Activated gamma-delta T cell treated with anti-CD3 and anti-CD28 coated beads, Interleukin-2, amount 50 U/mL, for 16 hours (primary cell): ENCODE measurements at places on chromosomes 5 and 9.

DNA sequence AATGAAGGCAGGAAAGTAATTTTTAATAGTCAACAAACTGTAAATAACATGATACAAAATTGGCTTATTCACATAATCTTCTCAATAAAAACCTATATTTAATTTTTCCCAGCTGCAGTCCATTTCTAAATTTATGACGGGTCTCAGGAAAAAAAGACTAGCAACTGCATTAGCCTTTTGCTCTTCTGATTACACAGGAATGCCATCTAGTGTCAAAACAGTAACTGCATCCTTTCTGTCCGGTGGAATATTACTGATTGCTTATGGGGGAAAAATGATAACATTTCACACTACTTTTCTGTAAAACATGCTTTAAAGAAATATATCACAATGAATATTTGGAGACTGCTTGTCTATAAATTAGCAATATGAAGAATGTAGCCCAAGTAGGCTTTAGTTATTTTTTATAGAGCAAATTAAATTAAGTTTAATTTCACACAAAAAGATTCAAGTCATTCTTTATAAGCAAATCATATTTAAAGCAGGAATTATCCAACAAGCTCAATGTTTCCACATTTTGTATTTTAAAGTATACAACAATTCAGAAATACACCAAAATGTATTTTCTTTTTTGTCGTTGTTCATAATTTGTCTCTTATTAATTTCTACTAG, 534.7 kb downstream of the CDH10 start:
- no peak for DNase-seq

- DNase-seq, result no peak
These were observed 57.9 kb upstream of the ANKH start for GRCh38 chr5:14929293-14930065.

- DNase-seq, result no peak
These were observed 51.9 kb upstream of the SNAPC3 start for GRCh38 chr9:15370466-15371447.

- DNase-seq, result no peak
These were observed 603.6 kb upstream of the CLINT1 start for GRCh38 chr5:158462349-158463114.

GRCh38 chr9:69768101-69768500, 8.3 kb upstream of the PTAR1 start:
- DNase-seq, result no peak

DNA sequence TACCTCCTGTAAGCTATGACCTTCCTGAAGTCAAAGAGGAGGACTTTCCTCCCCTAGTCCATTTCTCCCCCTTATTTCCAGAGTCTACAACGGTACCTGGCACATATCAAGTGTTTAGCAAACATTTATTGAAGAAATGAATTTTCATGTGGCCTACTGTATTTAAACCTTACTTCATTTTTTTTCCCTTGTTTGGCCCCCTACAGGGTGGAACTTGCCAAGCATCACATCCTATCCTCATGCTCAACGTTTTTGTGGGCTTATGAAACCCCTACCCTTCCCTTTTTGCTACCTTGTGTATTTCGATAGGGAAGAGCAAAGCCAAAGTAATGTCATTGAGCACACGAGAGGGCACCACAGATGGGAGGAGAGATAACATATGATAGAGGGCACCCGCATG, 1857.8 kb upstream of the WWC1 start:
- no peak for DNase-seq

DNA sequence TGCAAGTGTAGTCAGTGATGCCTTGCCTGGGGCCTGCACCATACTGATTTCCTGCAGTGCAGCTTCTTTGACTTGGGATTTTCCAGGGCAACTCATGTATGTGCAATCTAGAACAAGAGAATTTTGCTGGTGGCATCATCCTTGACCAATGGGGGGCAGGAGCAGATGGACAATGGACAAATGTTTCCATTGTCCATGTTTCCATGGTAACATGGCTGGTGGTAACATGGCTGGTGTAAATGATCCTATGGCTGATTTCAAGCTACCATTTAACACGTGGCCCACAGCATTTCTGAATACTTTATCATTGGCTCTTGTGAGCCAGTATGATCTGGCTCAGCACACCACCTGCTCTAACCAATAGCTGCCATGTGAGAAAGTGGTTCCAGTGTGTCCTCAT, 130.1 kb upstream of the OSMR start:
- DNase-seq, result no peak

GRCh38 chr5:139985733-139986132, 57.4 kb downstream of the NRG2 start:
- no peak for DNase-seq

- no peak for DNase-seq
These were observed 30.5 kb downstream of the TGFBR1 start for GRCh38 chr9:99135456-99135855.

- no peak for DNase-seq
These were observed 11.9 kb downstream of the CMBL start for GRCh38 chr5:10295619-10296326.

DNA sequence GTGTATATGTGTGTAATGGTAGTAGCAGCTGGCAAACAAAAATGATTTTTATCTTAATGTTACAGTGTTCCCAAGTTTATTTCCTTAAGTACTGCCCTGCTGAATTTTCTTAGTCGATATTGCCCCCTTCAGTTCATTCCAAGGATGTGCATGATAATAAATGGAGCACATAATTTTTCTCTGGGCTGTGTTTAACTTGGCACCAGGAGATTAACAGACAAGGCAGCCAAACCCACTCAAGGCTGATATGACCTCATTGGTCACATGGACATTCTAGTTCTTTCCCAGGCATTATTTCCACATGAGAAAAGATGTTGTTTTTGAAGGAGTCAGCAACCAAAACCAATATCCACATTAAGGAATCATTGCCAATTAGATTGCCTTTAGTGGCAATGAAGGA, 61.8 kb downstream of the COX7C start:
- DNase-seq, result no peak

DNA sequence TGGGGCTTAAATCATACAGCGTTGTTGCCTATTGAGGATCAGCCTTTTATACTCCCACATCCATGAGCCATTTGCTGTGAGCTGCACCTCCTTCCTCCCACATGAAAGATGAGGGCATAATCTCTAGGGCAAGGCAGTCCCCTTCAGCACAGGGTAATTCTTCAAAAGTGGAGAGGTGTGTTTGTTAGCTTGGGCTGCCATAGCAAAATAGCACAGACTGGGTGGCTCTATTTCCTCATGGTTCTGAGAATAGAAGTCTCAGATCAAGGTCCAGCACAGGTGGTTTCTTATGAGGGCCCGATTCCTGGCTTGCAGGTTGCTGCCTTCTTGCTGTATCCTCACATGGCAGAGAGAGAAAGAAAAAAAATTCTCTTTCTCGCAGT, 121.8 kb upstream of the SLC12A2 start:
- no peak for DNase-seq

- DNase-seq, result no peak
These were observed 851.7 kb upstream of the DMAC1 start for GRCh38 chr9:8651070-8651845.

DNA sequence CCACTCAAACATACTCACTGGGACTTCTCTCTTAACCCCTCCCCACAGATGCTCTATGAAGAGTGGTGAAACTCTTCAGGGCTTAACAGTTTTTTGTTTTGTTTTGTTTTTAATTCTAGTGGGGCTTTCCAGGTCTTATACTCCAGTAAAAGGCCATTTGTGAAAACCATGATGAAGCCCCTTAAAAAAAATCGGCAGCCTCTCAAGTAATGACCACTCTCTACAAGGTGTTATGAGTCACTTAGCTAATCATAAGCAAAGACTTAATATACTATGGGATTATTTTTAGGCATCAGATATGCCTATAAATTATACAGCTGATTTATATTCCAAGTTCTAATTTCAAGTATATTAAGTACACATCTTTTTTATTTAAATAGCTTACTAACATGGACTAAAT, 607.9 kb downstream of the RAB3C start:
- no peak for DNase-seq

DNA sequence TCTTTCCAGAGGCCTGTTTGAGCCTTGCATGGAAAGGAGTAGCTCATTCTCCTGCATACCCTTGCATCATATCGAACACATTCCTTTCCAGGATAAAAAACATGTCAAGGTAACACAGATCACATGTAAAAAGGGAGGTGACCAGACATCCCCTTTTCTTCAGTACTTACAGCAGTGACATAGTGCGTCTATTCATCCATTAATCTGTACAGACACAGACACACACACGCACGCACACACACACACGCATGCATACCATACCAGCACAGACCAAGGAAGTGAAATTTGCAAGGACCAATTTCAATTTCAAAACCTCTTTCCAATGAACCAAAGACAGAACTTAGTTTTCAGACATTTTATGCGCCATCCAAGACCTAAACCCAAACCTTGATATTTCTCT, 256.0 kb downstream of the PAPPA start:
- no peak for DNase-seq

DNA sequence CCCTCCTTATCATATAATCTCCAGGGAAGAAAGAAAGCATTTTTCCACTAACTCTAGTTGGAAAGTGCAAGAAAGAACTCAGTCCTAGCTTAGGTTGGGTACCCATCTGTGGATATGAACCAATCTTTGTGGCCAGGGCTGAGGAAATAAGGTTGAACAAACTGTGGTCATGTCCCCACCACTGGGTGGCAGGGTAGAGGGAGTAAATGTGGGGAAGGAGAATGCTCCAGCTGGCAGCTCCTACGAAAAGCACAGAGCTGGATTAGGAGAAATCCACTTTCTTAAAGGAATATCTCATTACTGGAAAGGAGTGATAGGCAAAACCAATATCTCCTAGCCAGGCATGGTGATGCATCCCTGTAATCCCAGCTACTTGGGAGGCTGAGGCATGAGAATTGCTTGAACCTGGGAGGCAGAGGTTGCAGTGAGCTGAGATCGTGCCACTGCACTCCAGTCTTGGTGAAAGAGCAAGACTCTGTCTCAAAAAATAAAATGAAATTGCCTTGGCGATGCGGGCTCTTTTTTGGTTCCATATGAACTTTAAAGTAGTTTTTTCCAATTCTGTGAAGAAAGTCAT, 175.1 kb downstream of the CCDC192 start:
- DNase-seq, result no peak

GRCh38 chr9:2872931-2873323, 29.0 kb upstream of the PUM3 start:
- DNase-seq, result no peak

DNA sequence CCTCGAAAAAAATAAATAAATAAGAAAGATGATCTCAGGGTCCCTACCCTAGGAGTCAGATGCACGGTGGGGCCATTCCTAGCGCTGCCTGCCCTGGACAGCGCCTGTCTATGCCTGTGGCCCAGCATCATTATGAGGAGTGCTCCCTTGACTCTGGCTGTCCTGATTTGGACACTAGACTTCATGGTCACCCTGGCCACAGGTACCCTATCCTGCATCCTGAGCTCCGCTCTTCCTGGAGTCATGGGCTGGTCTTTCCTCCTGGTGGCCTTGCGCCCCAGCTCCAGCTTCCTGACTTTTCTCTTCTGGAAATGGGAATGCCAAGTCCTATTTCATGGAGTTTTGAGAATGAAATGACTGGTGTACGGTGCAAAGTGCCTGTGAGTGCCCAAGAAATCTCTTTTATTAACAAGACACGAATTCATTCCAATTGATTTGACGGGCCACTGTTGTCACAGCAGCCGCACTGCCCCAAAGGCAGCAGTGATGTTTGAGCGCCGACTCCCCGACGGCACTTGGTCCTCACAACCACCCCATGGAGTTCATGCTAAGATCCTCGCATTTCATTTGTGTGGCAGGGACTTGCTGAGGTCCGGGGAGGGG, 564 bp upstream of the AIF1L start:
- DNase-seq, result no peak

DNA sequence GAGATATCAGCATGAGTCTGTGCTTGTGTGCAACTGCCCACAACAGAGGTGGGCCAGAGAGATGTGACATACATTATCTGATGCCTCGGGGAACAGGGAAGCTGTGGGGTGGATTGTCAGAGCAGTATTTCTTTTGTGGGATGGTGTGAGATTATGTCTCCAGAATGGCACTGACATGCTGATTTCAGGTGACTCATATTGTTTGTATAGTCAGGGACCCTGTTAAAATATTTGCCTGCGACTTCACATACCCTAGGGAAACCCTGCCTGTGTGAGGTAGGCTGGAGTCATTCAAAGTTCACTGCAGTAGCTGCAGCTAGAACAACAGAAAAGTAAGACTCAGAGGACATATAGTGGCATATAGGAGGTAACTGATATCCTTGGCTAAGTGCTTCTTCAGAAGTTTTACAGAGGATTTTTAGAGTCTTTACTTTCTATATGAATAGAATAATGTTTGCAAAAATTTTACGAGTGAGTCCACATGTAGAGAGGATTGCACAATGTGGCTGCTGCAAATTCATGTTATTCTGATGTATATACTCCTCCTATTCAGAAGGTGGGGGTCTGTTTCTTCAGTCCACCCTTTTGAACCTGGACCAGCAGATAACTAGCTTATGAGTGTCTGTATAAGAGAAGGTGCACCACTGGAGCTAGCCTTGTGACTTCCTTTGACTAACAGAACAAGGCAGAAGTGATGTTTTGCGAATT, 89.3 kb downstream of the MACIR start:
- no peak for DNase-seq

- DNase-seq, result no peak
These were observed 3.2 kb upstream of the FUBP3 start for GRCh38 chr9:130576176-130576575.

- no peak for DNase-seq
These were observed 84.5 kb upstream of the RPS23 start for GRCh38 chr5:82362636-82363035.

DNA sequence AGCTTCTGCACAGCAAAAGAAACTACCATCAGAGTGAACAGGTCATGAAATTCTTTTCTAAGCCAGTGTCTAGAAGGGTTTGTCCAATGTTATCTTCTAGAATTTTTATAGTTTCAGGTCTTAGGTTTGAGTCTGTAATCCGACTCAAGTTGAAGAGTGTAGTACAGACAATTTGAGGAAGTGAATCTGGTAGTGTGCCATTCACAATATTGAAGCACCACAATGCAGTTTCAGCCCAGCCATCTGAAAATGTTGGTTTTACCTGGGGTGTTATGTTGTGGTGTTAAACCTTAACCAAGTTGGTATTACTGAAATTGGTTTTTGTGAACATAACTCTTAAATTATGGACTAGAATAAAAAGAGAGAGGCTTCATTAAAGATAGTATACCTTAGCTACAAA, 77.2 kb downstream of the ADAMTS16 start:
- no peak for DNase-seq

- DNase-seq, result no peak
These were observed 72.1 kb upstream of the SEMA6A start for GRCh38 chr5:116646611-116647289.

- no peak for DNase-seq
These were observed 179.2 kb downstream of the DAB2IP start for GRCh38 chr9:121830441-121831140.

- peak; percentile 65 for DNase-seq
These were observed at the start of gene SLC27A4 for GRCh38 chr9:128339761-128340690. Gene SLC27A4 (plus strand): TSS chr9:128340527. CDS start chr9:128343133, 2,606 bp downstream.

DNA sequence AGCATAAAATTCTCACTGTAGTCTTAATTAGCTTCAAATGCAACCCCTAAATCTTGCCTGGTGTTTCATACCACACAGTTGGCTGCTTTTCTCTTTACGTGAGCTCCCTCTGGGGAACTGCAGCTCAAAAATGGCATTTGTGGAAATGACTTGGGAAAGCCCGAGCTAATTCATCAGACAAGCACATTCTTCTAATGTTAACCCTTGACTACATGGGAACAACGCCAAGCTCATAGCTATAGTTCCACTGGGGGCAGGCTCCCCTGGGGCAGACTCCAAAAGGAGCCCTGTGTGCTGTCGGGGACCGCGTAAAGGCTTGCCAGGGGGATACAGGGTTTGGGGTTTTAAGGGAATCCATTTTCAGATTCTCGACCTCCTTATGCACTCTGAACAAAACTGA, 301.4 kb upstream of the DAP start:
- no peak for DNase-seq

GRCh38 chr5:59564895-59565294, 328.6 kb downstream of the PDE4D start:
- no peak for DNase-seq
